ENCODE measurements at places on chromosomes 16 and 17.

DNA sequence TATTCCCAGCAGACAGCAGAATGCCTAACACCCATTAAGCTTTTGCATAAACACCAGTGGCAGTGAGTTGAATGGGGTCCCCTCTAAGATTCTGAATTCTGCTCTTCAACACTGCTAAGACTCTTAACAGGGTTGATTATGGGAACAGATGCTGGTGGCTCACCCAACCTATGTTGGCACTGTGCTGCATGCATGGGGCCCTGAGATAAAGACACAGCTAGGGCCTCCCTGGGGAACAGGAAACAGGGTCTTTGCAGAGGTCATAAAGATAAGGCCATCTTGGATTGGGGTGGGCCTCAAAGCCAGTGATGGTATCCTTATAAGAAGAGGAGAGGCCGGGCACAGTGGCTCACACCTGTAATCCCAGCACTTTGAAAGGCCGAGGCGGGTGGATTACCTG lies 190.8 kb downstream of the SLC39A11 start:
- DNase-seq, result no peak

- no peak for DNase-seq
These were observed 191.9 kb downstream of the MSI2 start for GRCh38 chr17:57447990-57448758.

- DNase-seq, result no peak
These were observed 8.1 kb upstream of the PPP1R27 start for GRCh38 chr17:81842725-81843504.

DNA sequence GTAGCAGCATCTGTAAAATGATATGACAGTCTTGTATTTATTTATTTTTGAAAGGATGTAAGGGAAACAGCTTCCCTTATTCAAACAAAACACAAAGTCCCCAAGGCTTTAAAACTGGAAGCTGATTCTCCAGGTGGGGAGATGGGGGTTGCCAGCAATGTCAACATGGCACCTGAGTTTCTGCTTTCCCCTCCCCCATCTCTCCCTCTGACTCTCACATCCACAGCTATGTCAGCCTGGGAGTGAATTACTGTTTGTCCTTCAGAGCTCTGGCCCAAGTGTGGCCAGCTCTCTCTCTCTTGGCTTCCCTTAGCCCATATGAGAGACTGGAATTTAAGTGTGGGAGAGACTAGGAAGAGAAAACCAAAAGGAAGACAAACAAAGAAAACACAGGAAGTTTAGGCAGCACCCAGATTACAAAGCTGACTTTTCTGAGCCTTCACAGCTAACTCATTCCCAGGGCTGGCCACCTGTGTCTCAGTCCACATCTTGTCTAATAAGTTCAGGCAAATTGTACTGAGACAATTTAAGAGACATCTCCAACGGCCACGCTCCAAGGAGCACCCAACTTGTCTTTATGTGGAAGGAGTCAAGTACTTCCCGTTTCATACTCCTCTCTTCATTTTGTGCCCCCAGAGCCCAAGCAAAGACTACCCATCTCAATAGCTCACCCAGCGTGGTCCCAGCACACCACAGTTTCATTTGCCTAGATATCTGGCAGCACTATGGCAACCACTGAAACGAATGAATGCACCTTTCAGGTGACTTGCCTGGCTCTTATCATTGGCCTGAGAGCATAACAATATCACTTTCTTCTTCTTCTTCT lies 69.2 kb downstream of the SOX9 start:
- DNase-seq, result peak; percentile 52

- DNase-seq, result no peak
These were observed 305.1 kb upstream of the GOT2 start for GRCh38 chr16:59039066-59039720.

DNA sequence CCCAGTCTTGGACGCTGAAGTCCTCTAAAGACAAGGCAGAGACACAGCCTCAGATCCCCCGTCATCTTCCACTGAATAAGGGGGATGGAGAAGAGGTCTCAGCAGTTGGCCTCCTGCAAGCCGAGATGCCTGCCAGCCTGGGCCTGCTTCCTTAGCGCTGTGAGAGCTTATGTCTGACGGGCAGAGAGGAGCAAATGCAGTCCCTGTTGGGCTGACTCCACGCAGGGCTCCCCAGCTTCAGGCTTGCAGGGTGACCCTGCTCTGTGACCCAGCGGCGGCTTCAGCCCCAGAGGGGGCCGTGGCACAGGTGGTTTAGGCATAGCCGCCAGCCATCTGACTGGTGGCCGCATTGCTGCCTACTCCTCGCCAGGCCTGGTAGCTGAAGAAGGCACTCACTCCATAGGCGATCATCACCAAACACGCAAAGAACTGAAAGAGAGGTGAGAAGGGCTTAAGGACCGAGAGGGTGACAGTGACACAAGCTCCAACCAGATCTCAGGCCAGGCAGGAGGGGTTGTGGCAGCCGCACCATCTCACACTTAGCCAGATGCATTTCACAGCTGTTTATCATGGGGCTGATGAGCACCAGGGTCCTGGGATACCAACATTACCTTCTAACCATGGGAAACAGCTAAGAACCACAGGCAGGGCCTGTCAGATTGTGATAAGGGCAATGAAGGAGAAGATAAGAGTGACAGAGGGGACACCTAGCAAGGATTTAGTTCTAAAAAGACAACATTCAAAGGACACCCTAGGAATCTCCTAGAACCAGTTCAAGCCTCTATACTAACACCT lies 11.7 kb downstream of the ARL2BP start:
- no peak for DNase-seq

Measured in NCI-H510A (cell line).